Posterior vena cava (tissue), 2 donors: ENCODE measurements at places on chromosomes 13 and 19. TPM values are rescaled to one million over a fixed set of nuclear protein-coding genes. Genes with fewer than 3 reads are reported as not detected.

DNA sequence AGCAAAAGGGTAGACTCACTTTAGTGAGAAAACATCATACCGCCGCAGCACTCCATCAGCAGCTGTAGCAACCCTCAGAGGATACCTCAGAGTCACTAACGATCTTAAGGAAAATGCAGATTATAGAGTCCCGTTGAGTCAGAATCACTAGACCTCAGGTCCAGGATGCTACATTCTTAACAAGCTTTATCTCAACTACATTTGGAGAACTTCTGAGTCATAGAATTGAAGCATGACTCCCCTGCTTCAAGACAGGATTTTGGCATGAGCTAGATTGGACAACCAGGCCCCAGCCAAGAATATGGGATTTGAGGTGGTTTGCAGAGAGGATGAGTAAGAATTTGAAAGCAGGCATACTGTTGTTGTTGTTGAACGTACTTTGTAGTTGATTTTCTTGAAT, 118.9 kb upstream of the UBL3 start:
- DNase-seq: no peak

The CPAMD8 gene
- 6.2 TPM for total RNA-seq

The NOVA2 gene
- 8.0 TPM for total RNA-seq

- DNase-seq: no peak
Measured at GRCh38 chr13:41675306-41675705, 218.0 kb downstream of the RGCC start.

The ZNF211 gene
- 6.9 TPM for total RNA-seq

The FXYD1 gene
- total RNA-seq: 157 TPM

DNA sequence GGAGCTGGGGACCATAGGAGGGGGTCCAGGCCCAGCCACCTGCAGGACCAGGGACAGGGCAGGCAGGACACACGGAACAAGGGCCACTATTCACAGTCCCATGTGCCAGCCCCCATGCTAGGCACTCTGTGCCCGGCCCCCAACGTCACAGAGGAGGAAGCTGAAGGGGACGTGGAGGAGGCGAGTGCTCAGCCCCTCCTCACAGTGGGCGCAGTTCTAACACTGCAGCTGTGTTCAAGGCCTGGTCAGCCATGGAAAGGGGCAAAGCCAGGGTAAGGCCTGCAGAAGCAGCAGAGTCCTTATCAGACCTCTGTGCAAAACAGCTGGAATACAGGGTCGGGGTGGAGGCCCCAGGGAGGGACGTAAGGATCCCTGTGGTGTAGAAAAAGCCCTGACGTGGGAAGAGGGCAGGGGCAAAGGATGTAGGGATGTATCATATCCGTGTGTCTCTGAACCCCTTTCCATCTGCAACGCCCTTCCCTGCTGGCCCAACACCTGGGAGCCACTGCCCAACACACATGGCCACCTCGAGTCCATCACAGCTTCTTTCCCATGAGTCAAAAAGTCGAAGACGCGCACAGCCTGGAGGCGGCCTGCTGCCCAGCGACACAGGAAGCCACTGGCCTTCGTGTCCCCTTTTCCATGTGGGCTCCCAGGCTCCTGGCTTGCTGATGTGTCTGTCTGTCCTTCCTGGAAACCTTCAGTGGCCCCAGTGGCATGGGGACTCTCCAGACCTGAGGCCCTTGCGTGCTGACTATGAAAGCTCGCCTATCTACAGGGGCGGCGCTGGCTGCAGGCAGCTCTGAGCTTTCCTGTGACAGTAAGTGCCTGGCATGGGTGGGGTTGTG, 28.0 kb downstream of the SH3GL1 start:
- DNase-seq: no peak
